Muscle of leg (tissue), 16 donors: ENCODE measurements at places on chromosomes 1 and 21. TPM values are rescaled to one million over a fixed set of nuclear protein-coding genes. Genes with fewer than 3 reads are reported as not detected.

The CLK2 gene
- 47.4 TPM for polyA plus RNA-seq

The OPRD1 gene
- polyA plus RNA-seq, result 0.45 TPM

The TTC24 gene
- 0.21 TPM for polyA plus RNA-seq

The PDC gene
- not detected for polyA plus RNA-seq

The PGLYRP4 gene
- not detected for polyA plus RNA-seq

The C1orf210 gene
- polyA plus RNA-seq, result 0.80 TPM

The F13B gene
- 0.26 TPM for polyA plus RNA-seq

The FCGR3B gene
- polyA plus RNA-seq, result 0.14 TPM

DNA sequence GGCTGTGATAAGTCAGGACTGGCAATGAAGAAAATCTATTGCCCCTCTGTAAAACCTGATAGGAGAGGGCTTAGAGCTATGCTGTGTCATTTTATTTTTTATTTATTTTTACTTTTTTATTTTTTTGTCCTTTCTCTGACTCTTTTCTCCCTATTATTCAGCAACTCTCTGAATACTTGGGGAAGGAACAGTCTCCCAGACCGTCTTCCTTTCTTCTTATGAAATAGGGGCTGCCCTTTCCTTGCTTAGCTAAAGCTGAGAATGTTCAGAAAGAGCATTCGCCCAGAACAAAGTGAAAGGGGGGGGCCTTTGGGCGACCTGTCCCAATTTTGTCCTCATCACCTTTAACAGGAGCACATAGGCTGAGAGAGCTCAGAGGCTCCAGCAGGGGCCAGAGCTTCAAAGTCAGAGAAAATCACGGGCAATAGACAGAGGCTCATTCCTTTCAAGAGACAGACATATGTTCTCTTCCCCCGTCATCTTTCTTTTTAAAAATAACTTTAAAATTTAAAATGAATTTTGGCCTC, 80.9 kb downstream of the RNF220 start:
- no peak for DNase-seq

DNA sequence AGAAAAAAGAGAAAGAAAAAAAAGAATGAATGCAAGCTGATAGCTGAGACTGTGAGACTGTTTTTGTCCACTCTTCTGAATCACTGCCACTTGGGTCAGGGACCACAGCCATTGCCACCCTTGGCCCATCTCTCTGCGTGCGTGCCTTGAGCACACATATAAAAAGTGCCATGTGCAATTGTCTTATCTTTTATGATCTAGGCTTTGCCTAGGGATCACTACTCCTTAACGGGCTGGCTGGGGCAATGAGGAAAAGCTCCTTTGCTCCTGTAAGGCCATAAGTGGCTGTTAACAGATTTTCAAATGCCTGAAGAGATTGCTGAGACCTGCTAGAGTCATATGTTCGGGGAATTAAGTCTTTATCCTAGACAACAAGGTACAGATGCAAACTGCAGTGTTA, 8.2 kb downstream of the SPATA46 start:
- no peak for DNase-seq

DNA sequence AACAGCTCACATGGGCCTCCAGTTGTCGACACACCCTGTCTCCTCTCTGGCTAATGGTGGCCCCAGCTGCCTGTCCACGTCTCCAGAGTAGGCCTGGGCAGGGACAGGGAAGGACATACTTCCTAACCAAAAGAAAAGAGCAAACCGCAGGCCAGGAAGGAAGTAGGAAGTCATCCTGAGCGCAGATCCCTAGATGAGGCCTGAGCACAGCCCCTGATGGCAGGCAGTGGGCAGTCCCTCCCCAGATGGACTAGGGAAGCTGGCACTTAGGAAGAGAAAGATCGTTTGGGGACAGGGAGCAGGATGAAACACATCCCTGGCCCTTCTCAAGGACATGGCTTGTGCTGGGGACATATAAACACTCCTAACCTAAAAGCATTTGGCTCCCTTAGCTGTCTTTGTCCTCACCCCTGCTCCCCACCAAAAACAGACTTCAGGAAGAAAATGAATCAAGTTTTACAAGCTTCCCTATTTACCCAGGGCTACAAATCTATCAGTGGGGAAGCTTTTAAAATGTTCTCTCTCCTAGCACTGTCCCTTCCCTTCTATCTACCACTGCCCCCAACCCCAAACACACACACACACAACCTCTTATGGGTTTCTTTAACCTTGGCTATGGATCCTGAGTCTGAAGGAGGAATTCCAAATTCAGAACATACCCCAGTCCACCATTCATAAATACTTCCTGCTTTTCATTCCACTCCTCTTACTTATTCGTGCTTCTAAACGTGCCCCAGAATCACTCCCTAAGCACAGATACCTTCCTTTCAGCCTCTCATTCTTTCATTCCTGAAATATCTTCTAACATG, 21.1 kb downstream of the SSBP3 start:
- peak; percentile 46 for DNase-seq

DNA sequence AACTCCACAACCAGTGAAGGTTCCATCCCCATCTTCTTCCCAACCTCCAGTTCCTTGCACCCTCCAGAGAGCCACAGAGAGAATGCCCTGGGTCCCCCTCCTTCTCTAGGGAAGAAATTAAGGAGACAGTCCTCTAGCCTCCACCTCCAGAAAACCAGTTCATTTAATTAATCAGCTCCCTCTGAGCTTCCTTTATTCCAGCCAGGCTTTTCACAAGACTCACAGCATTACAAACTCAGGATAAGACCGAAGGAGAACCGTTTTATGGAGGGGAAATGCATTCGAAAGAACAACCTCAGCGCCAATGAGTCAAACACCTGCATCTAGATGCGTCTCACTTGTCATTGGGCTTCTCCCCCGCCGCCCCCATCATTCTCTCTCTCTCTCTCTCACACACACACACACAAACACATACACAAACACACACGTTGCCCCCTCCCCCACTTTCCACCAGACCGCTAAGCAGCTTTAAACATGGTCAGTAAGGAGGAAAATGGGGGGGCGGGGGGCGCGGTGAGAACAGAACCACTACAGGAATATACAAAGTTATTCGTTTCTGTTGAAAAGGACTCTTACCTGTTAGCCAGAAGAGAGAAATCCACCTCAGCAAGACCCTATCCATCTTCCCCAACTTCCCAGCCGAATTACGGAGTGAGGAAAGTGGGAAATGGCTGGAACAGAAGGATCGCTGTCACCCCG, 544 bp downstream of the ILDR2 start:
- DNase-seq, result peak; percentile 2

DNA sequence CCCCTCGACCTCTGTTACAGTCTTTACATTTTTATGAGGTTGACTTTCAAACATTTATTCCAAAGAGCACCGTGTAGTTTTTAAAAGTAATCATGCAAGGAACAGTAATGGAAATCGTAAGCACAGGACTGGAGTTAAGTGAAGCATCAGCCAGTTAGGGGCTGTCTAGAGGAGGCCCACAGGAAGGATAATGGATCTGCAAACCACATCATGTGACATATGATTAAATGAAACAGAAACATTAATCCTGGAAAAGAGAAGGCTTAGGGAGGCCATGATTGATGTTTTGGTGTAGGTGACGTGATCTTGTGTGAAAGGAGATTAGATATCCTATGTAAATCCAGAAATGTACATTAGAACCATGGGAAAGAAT, 25.0 kb downstream of the RGS7 start:
- no peak for DNase-seq
